ENCODE measurements at places on chromosomes 6 and 20. TPM values are rescaled to one million over a fixed set of nuclear protein-coding genes. Genes with fewer than 3 reads are reported as not detected.

TSPO2 gene
- total RNA-seq = not detected

DDR1 gene
- total RNA-seq = 19.5 TPM

MAFB gene
- 0.12 TPM for total RNA-seq

RAB44 gene
- total RNA-seq = 0.12 TPM

SLCO4A1 gene
- total RNA-seq = 41.0 TPM

IL17A gene
- not detected for total RNA-seq

KCNK15 gene
- total RNA-seq = 0.25 TPM

NOX3 gene
- not detected for total RNA-seq

TSBP1 gene
- not detected for total RNA-seq

MLN gene
- not detected for total RNA-seq

OTOR gene
- total RNA-seq = not detected

KIFC1 gene
- 76.9 TPM for total RNA-seq

PROKR2 gene
- total RNA-seq = not detected

TP53TG5 gene
- total RNA-seq = not detected

MLIP gene
- not detected for total RNA-seq

VIP gene
- not detected for total RNA-seq

TAP2 gene
- 245 TPM for total RNA-seq

MCHR2 gene
- not detected for total RNA-seq

COL12A1 gene
- not detected for total RNA-seq

TAAR1 gene
- not detected for total RNA-seq

RBPJL gene
- 0.17 TPM for total RNA-seq

PI16 gene
- total RNA-seq = 4.6 TPM

GSTA2 gene
- not detected for total RNA-seq

RING1 gene
- total RNA-seq = 44.0 TPM

MCM8 gene
- total RNA-seq = 21.7 TPM

TMEM217 gene
- total RNA-seq = 8.0 TPM

TNF gene
- 172 TPM for total RNA-seq

CALHM4 gene
- not detected for total RNA-seq

BMP2 gene
- total RNA-seq = not detected

TNFAIP3 gene
- 184 TPM for total RNA-seq

PSORS1C1 gene
- not detected for total RNA-seq

STMND1 gene
- not detected for total RNA-seq

FRMD1 gene
- total RNA-seq = not detected

ADTRP gene
- 9.2 TPM for total RNA-seq

CLDN20 gene
- total RNA-seq = not detected

ISM1 gene
- 0.49 TPM for total RNA-seq

LCA5 gene
- total RNA-seq = 0.10 TPM

RIMS4 gene
- total RNA-seq = not detected

ZBP1 gene
- total RNA-seq = 12.5 TPM

KCNK16 gene
- not detected for total RNA-seq

PNPLA1 gene
- not detected for total RNA-seq

JPH2 gene
- not detected for total RNA-seq

FOXS1 gene
- not detected for total RNA-seq

LRRC1 gene
- total RNA-seq = 4.4 TPM

SMOC2 gene
- not detected for total RNA-seq

SLC26A8 gene
- total RNA-seq = not detected

ZBTB9 gene
- 12.1 TPM for total RNA-seq

RAB22A gene
- total RNA-seq = 19.9 TPM

OXT gene
- total RNA-seq = 0.61 TPM

FOXC1 gene
- 0.07 TPM for total RNA-seq

GLP1R gene
- not detected for total RNA-seq

LY6G6C gene
- total RNA-seq = not detected
